ENCODE measurements at places on chromosomes 11 and 22.

- no peak for DNase-seq
Measured at GRCh38 chr11:38593649-38594048, 1995.6 kb upstream of the RAG2 start.

DNA sequence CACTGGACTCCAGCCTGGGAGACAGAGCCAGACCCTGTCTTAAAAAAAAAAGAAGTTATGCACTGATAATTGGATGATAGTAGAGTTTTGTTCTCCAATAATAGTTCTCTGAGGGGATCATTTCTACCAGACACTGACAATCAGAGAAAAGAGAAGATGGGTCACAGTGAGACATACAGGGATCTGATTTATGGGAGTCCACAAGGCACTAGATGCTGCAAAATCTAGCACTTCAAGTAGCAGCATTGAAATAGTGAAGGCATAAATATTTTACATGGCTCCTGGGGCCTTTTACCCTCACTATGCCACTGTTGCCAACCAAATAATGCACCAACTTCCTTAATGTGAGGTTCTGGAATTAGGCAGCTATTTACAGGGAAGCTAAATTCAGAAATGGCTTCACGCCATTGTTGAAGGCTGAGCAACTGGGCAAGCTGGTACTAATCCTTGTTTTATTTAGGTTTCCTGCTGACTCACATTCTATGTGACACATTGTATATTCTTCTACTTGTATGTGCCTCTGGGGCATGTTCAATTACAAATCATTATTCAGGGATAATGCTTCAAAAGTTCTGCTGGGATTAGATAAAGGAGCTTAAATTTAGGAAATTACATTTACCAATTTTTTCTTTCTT, 38.2 kb upstream of the ABTB2 start:
- no peak for DNase-seq

GRCh38 chr11:130177782-130178181, 18.2 kb downstream of the ST14 start:
- DNase-seq: no peak

DNA sequence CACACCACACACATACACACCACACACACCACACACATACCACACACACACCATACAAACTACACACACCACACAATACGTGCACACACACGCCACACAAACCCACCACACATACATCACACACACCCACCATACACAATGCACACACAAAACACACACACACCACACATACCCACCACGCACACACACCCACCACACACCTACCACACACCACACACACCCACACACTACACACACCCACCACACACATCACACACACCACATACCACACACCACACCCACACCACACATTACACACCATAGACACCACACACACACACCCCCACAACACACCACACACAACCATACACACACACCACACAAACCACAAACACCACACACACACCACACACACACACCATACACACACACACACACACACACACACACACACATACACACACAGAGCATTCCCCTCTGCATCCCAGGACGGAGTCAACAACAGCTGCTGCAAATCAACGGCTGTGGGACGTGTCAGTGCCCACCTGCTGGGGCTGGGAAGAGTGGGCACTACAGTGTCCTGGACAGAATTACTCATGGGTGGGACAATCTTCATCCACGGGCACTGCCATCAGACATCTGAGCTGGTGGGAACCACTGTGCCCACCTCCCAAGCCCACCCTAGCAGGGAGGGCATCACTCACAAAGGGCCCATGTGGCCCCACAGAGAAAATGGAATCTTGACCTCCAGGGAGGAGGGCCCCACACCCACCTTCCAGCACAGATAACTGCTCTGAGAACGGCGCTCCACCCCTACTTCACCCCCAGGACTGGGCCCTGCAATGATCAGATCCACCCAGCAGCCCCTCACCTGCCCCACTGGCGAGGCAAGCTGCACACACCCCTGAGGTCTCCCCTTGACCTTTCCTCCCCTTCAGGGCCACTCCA, 8.4 kb downstream of the TP53I11 start:
- DNase-seq: no peak

- no peak for DNase-seq
Measured at GRCh38 chr11:132490978-132491377, 1041.3 kb downstream of the OPCML start.

- peak; percentile 56 for DNase-seq
Measured at GRCh38 chr11:96230686-96231085, 112.3 kb downstream of the MAML2 start.

DNA sequence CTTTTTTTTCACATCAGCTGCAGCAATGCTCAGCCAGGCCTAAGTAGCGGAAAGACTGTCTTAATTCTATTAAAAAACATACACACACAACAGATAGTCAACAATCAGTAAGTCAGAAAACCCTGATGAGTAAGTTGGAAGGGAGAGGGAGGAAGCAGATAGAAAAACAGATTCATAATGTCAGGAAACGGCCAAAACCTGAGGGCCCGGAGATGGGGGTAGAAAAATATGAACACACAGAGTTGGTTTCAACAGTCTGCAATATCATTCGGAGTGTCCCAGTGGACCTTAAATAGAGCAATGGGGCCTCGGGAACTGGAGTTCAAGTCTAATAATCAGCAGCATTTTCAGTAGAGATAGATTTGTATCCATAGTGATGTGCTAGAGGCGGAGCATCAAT, 14.8 kb downstream of the LRRC55 start:
- no peak for DNase-seq

DNA sequence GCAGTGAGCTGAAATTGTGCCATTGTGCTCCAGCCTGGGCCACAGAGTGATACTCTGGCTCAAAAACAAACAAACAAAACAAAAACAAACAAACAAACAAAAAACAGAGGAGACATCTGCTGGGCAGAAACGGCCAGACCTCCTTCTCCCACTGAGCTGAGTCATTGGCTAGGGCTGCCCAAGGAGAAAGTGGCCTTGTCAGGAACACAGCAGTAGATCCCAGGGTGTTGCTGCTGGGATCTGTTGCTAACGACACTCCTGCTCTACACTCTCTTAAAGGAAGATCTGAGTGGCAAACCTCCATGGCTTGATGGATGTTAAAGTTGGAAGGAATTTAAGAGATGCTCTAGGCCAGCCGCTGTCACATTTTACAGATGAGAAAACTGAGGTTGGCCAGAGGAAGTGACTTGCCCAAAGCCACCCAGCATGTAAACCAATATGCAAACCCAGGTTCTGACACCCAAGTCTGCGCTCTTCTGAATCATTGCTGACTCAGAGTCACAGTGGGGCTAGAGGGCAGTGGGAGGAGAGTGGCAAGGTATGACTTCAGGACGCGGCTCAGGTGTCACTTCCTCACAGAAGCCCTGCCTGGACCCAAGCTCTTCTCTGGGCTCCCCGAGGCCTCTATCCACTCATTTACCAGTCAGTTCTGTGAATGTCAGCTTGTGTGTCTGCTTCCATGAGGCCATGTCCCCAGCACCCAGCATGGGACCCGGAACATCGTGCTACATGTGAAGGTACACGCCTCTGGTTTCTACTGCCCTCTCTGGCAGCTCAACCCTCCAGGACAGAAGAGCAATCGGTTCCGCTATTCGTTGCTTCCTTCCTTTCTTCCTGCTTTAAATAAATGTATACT, 11.3 kb upstream of the GDPD5 start:
- DNase-seq: peak; percentile 70

DNA sequence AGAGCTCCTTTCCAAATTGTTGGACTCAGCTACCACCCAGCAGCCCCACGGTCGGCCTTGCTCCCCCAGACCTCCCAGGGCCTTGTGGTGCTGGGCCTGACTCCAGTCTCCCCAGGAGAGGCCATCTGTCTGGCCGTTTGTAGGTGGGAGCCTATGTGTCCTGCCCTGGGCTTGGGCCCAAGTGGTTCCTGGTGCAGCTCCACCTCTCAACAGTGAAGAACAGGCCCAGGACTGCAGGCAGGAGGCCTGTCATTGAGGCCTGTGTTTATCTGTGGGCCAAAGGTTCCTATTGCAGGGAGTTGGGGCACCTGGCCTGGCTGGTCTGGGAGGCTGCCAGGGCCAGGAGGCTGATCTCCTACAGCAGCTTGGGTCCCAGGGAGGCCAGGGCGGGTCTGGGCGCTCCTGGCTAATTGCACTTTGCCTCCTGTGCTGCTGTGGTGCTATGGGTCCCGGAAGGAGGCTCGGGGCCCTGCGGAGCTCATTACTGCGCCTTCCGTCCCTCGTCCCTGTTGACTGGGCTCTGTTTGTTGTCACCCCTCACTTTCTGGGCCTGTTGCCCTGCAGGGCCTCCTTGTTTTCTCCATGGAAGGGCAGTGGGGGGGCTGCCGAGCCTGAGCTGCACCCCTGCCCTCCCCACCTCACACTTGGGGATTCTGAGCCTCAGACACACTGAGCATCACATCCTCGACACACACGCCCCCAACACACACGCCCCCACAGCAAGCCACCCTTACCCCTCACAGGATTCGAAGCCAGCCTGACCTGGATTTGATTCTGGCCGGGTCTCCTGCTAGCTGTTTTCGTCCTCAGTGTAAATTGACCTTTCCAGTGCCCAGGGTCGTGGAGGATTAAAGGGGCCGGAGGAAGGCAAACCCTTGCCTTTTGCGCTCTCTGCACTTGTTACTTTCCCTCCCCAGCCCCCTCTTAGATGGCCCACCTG, 6.8 kb upstream of the OMP start:
- no peak for DNase-seq

- DNase-seq: peak; percentile 55
Measured at GRCh38 chr11:72721689-72722049, 30.5 kb downstream of the ARAP1 start.

DNA sequence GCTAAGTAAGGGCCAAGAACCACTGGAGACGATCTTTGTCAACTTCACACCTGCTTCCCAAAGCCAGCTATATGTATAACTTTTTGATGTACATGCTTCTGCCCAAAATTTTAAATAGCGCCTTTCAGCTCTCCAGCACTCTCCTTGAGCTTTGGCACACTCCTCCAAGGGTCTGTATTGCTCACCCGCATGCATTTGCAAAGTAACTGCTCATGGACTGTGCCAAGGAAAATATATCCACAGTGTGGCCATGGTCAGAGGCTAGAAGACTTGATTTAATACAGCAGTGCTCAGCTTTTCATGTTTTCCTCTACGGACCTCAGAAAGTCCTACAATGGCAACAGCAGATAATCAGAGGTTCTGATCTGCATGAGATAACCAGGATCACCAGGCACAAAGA, 550.1 kb downstream of the SOX6 start:
- DNase-seq: no peak

- DNase-seq: no peak
Measured at GRCh38 chr11:117796456-117796871, 552 bp downstream of the DSCAML1 start.

DNA sequence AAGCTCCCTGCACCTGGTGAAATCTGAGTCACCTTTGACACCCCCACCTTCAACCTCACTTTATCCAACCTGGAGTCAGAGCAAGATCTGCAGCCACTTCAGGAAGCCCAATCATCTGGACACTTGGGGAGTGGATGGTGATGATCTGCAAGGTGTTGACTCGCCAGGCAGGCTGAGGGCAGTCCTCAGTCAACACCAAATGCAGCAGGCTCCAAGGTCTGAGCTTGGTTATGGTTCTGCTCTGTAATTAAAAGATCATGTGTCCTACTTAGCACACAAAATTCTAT, 446.9 kb downstream of the BRD1 start:
- no peak for DNase-seq

DNA sequence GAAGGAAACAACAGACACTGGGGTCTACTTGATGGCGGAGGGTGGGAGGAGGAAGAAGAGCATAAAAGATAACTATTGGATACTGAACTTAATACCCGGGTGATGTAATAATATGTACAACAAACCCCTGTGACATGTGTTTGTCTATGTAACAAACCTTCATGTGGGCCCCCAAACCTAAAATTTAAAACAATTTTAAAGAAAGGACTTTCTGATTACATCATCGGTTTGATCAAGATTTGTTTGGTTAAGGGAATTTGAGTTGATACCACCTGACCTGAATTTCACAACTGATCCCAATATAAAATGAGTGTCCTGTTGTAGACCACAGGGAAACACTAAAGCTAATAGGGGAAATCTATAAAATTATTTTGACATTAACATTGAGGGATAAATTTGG, 34.3 kb downstream of the APIP start:
- no peak for DNase-seq

- no peak for DNase-seq
Measured at GRCh38 chr11:70506986-70507385, 108.7 kb downstream of the CTTN start.

DNA sequence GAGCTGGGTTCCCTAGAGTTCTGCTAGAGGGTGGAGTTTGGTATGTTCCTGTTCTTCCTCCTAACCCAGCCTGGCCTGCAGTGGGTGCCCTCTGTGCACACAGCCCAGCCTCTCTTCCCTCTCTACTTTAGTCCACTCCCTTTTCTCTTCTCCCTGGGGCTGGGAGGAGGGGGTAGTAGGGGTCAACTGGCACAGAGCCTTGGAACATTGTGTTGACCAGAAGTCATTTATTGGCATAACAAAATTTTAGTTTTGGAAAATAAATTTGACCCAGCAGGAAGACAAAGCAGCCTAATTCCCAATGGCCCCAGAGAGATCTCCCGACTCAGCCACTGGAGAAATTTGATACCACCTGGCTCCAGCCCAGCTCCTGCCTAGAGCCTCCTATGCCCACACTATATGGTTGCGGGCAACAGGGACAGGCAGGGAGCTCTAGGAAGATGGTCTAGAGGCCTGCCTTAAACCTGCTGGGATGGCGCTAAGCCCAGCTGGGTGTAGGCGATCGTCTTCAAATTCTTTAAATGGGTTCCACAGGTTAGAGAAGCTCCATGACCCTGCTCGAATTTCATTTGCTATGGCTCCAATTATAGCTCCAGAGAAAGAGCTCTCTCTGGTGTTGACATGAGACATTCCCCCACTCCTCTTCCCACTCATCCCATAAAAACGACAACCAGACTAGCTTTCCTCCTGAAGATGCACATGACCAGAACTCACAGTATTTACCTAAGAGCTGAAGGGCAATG, 9.9 kb downstream of the PCSK7 start:
- DNase-seq: peak; percentile 51

All from hematopoietic multipotent progenitor cell treated with erythropoietin and hydrocortisone succinate and interleukin-3 and kit ligand, for 6 days (in vitro differentiated cells).